ENCODE measurements at places on chromosomes 2 and 18.
A peak's percentile ranks its signal among the peaks of the same experiment; 100 is the strongest.

GRCh38 chr2:221467610-221468009, 104.5 kb downstream of the EPHA4 start:
- H3K27ac ChIP-seq = no peak overlapping the region
- peak; percentile 41 for DNase-seq
- H3K4me3 ChIP-seq = no peak overlapping the region
- no peaks in the 10 kb centered on the region for H3K4me1 ChIP-seq

- no peak for DNase-seq
- no peaks in the 10 kb centered on the region for H3K4me1 ChIP-seq
- H3K27ac ChIP-seq = no peak overlapping the region
- peaks cover 15% of the 10 kb centered on the region for H3K27me3 ChIP-seq
- H3K36me3 ChIP-seq = no peaks in the 10 kb centered on the region
- H3K4me3 ChIP-seq = no peak overlapping the region
Measured at GRCh38 chr2:110866466-110866865, 134.1 kb downstream of the ACOXL start.

DNA sequence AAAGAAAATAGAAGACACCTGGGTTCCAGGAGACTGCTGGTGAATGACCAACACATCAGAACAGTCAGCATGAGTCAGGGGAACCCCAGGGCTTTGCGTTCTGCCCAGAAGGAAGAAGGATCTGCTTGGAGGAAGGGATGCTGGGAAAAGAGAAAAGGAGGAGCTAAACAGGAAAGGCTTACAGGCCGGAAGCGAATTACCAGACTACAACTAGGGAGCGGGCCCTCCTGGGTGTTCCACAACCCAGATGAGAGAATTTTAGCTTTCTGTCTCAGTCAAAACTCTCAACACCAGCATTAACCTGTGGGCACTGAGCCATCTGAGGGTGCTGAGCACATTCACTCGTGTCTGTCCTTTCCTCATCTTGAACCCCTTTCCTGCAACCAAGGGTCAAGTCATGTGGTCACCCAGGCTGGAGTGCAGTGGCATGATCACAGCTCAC, 19.2 kb downstream of the CDC42EP3 start:
- H3K36me3 ChIP-seq = peaks cover 59% of the 10 kb centered on the region
- H3K27ac ChIP-seq = peak overlapping the region; percentile 42
- DNase-seq = peak; percentile 97
- H3K4me1 ChIP-seq = peaks cover 54% of the 10 kb centered on the region
- H3K27me3 ChIP-seq = no peaks in the 10 kb centered on the region
- no peak overlapping the region for H3K4me3 ChIP-seq

- H3K27me3 ChIP-seq = no peaks in the 10 kb centered on the region
- peaks cover 5% of the 10 kb centered on the region for H3K4me1 ChIP-seq
- H3K4me3 ChIP-seq = no peak overlapping the region
- no peak overlapping the region for H3K27ac ChIP-seq
- DNase-seq = no peak
Measured at GRCh38 chr2:127622561-127623387, 23.2 kb upstream of the GPR17 start.

GRCh38 chr18:55748227-55748738, 160.3 kb upstream of the TCF4 start:
- no peak for DNase-seq
- H3K4me3 ChIP-seq = no peak overlapping the region
- H3K36me3 ChIP-seq = no peaks in the 10 kb centered on the region
- H3K4me1 ChIP-seq = peaks cover 3% of the 10 kb centered on the region
- H3K27me3 ChIP-seq = no peaks in the 10 kb centered on the region
- no peak overlapping the region for H3K27ac ChIP-seq

DNA sequence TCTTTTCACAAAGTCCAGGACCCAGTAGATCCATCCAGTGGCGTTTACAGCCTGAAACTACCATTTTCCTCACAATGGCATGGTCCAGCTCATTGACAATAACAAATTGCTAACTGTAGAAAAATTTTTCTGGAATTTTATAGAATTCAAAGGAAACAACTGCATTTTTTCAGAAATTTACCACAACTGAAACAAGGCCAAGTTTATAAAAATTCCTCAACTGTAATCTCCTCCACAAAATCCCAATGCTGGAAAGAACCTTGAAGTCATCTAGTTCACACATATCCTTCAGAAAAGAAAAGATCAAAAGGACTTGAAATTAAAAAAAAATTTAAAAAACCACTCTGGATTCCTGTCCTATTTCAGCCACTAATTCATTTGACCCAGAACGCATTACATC, 226.0 kb upstream of the CTAGE1 start:
- H3K27me3 ChIP-seq = no peaks in the 10 kb centered on the region
- no peaks in the 10 kb centered on the region for H3K36me3 ChIP-seq
- peak; percentile 12 for DNase-seq

DNA sequence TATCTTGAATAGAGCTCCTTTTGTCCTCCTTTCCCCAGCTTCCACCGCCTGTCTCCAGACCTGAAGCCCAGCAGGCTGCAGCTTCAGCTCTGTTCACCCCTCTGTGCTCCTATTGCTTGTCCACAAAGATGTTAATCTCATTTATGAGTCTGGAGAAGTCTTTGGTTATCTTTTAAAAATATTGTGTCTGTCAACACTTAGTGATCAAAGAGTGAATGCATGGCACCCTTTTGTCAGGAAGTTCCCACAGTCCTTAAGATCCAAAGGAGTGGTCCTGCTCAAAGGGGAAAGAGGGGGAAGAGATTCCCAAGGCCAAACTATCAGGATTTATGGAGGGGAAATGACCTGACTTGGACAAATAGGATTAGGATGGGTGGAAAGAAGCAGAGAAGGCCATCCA, 118.9 kb downstream of the ACAA2 start:
- H3K4me3 ChIP-seq = no peak overlapping the region
- no peaks in the 10 kb centered on the region for H3K36me3 ChIP-seq
- peaks cover 11% of the 10 kb centered on the region for H3K4me1 ChIP-seq
- H3K27me3 ChIP-seq = no peaks in the 10 kb centered on the region

DNA sequence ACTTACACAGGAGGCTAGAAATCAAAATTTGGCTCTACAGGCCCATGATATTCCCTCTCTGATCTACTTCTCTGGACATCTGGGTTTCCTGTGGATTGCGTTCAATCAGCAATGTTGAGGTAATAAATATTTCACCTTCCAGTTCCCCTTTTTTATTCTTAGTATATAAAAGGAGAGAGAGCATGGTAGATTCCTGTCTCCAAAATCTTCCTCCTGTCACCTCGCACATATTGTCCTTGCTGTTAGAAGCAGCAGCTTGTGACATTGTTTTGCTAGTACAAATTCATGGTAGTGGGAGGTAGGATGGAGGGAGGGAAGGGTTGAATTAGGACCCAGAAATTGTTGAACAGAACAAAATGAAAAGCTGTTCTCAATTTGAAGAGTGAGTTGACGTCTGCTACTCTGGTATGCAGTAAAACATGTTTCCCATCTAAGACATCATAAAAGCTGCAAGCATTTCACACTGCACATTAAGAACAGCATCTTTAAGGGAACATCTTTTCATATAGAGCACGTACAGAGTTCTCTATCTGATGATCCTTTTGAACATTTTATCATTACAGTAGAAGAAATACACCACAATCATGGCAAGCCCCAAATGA, 156.4 kb downstream of the RDH14 start:
- no peak overlapping the region for H3K27ac ChIP-seq
- H3K4me1 ChIP-seq = no peaks in the 10 kb centered on the region
- no peaks in the 10 kb centered on the region for H3K27me3 ChIP-seq
- no peaks in the 10 kb centered on the region for H3K36me3 ChIP-seq

DNA sequence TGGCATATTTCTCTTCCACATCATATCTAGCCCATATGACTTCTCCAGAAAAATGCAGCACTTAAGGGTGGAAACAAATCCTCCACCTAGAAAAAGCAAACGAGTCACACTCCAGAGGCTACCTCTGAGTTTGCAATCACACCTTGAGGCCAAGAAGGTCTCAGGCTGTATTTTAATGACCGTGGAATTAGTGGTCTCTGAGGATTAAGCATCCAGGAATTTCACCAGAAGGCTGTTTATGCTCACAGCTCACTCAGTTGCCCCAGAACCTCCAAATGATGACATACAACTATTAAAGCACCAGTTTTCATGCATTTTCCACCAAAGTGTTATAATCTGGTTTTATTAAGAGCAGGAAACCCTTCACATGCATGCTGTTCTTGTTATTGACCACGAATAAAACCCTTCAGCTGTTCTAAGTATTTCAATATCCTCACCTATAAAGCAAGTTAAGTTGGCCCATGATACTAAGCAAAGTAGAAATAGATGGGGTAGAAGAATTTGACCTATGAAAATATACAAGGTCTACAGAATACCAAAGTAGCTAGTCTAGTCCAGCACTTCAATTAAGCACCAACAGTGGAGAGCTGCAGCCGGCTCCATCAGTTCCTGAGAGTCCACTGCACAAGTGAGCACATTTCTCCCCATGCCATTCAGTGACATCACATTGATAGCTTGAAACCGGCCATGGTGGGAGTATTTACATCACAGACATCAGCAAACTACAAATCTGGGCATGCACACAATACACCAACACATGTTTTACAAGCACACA, 39.5 kb upstream of the SLC14A1 start:
- DNase-seq = peak; percentile 78
- peaks cover 27% of the 10 kb centered on the region for H3K4me1 ChIP-seq
- no peak overlapping the region for H3K27ac ChIP-seq
- H3K4me3 ChIP-seq = no peak overlapping the region
- no peaks in the 10 kb centered on the region for H3K27me3 ChIP-seq

GRCh38 chr2:200482194-200482593, 27.7 kb downstream of the KCTD18 start:
- H3K4me3 ChIP-seq = no peak overlapping the region
- H3K4me1 ChIP-seq = peaks cover 19% of the 10 kb centered on the region
- peaks cover 23% of the 10 kb centered on the region for H3K36me3 ChIP-seq
- no peak overlapping the region for H3K27ac ChIP-seq
- H3K27me3 ChIP-seq = no peaks in the 10 kb centered on the region

- H3K27me3 ChIP-seq = no peaks in the 10 kb centered on the region
- no peak overlapping the region for H3K4me3 ChIP-seq
- no peak for DNase-seq
- no peaks in the 10 kb centered on the region for H3K36me3 ChIP-seq
- no peak overlapping the region for H3K27ac ChIP-seq
Measured at GRCh38 chr2:179685146-179685545, 176.3 kb downstream of the ZNF385B start.

- H3K4me3 ChIP-seq = no peak overlapping the region
- no peak overlapping the region for H3K27ac ChIP-seq
- no peak for DNase-seq
Measured at GRCh38 chr2:240506406-240507059, 51.3 kb downstream of the ANKMY1 start.

DNA sequence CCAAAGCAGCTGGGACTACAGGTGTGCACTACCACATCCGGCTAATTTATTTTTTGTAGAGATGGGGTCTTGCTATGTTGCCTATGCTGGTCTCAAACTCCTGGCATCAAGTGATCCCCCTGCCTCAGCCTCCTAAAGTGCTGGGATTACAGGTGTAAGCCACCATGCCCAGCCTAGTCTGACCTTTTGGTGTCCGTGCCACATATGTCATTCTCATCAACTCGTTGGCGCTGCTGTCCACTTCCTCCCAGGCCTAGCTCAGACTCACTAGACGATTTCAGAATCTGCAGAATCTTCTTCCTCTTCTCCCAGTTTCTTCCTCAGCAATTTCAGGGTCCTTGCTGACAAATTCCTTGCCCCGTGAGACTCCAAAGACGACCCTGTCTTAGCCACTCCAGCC, 39.8 kb upstream of the DNMT3A start:
- H3K27me3 ChIP-seq = no peaks in the 10 kb centered on the region
- H3K36me3 ChIP-seq = no peaks in the 10 kb centered on the region
- DNase-seq = no peak
- H3K4me1 ChIP-seq = peaks cover 8% of the 10 kb centered on the region
- H3K27ac ChIP-seq = no peak overlapping the region

DNA sequence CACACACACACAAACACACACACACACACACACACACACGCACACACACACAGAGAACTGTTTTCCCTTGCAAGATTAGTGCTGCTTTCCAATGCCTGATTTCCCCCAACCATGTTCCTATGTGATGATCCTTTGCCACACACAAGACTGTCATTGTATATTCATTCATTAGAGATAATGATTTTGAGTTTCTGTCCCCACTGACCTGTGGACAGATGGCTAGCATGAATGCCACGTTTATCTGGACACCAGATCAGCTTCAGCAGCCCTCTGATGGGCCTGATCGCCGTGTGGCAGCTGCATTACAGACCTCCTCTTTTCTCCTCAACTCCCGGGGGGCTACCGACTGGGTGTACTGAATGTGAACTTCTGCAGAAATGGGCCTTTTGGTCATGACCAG, 353.0 kb downstream of the MYCN start:
- H3K27ac ChIP-seq = no peak overlapping the region
- no peaks in the 10 kb centered on the region for H3K36me3 ChIP-seq
- DNase-seq = no peak
- no peak overlapping the region for H3K4me3 ChIP-seq
- no peaks in the 10 kb centered on the region for H3K4me1 ChIP-seq
- H3K27me3 ChIP-seq = no peaks in the 10 kb centered on the region

GRCh38 chr2:233519787-233520611, 46.6 kb downstream of the USP40 start:
- peaks cover 7% of the 10 kb centered on the region for H3K36me3 ChIP-seq
- H3K27ac ChIP-seq = no peak overlapping the region
- no peaks in the 10 kb centered on the region for H3K27me3 ChIP-seq
- H3K4me3 ChIP-seq = no peak overlapping the region
- no peaks in the 10 kb centered on the region for H3K4me1 ChIP-seq

DNA sequence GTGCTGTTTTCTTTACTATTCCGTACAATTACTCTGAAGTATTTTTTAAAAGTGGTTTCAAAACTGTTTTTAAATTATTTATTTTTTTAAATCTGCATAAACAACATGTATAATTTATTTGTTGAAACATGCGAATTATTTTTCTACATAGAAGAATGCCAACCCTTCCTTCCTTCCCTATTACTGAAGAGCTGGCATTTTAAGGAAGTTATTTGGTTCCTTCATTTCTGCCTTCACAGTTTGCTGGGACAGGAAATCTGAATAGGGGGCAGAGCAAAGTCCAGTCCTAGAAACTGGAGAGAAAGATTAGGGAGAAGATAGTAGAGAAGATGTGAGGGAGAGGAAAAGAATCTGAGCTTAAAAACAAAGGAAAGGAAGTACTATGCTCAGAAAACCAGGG, 146.7 kb upstream of the ACVR2A start:
- H3K4me3 ChIP-seq = no peak overlapping the region
- H3K36me3 ChIP-seq = no peaks in the 10 kb centered on the region
- H3K27ac ChIP-seq = no peak overlapping the region
- no peak for DNase-seq

DNA sequence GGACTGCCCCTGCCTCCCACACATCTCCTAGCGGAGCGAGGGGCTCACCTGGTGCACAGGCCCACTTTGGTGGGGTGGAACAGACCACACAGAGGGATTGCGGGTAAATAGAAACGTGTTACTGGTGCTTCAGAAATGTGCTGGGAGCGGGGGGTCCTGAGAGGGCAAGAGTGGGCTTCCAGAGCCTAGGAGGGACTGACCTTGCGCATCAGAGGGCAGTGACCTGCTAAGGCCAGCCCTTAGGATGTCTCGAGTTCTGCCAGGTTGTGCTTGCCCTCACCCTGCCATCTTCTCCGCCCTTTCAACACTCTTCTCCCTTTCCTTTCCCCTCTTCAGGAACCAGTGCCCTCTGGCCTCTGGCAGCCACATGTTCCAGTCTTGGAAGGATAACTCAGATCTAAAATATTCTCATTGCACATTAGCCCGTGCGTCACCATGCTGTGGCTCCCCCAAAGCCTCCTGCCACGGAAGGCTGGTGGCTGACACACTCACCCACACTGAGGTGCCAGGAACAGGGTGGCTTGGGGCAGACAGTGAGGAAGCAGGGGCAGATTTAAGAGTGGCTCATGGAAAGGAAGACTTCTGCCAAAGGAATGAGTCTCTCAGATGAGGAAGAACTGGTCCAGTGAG, 89.6 kb downstream of the MCFD2 start:
- H3K27me3 ChIP-seq = no peaks in the 10 kb centered on the region
- peaks cover 39% of the 10 kb centered on the region for H3K4me1 ChIP-seq
- H3K27ac ChIP-seq = peak overlapping the region; percentile 57
- peak; percentile 85 for DNase-seq
